CD14-positive monocyte (primary cell): ENCODE measurements at places on chromosomes 16 and 17.

GRCh38 chr16:19844945-19845641 lies 39.6 kb downstream of the GPRC5B start:
- DNase-seq = no peak

GRCh38 chr16:35177851-35178250 lies 1718.4 kb downstream of the TP53TG3F start:
- DNase-seq = no peak

DNA sequence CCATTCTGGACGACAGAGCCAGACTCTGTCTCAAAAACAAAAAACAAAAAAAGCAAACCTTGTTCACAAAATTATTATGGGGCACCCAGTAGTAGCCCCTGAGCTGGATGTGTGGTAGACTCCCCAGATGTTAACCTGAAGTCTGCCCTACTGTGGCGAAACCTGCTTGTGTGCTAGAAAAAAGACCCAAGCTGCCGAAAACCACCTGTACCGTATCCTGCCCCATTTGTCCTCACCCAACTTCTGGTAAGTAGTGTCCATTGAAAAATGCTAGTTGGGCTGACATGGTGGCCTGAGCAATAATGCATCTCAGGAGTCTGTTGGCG lies 9.1 kb downstream of the RMI2 start:
- DNase-seq = no peak

DNA sequence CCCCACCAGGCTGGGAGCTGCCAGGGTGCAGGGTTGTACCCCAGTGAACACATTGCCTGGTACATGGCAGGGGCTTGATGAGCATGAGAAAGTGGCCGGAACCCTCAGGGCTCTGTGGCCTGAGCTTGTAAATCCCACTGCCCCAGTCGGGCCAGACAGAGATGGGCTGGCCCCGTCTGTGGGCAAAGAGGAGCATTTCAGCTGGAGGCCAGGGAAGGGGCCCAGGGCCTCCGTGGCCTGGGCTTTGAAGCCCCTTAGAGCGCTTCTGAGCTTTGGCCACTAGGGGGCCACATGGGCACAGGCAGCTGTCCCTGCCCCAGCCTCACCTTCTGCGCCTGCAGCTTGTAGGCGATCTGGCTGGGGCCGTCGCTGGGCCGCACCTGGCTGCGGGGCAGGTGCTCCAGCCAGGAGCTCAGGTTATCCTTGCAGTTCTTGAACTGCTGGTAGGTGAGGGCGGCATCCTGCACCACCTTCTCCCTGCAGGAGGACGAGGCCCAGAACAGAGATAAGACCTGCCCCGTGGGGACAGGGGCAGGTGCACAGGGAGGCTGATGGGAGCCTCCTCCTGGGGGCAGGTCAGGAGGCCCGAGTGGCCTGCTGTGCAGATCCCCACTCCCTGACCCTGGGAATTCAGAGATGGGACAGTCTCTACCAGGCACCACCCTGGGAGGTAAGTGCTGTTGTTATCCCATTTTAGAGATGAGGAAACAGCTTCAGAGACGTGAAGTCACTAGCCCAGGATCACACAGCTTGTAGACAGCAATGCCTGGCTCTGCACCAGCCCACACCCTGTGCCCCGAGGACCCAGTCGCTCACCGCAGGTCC lies 12.8 kb downstream of the EVPL start:
- peak; percentile 69 for DNase-seq

DNA sequence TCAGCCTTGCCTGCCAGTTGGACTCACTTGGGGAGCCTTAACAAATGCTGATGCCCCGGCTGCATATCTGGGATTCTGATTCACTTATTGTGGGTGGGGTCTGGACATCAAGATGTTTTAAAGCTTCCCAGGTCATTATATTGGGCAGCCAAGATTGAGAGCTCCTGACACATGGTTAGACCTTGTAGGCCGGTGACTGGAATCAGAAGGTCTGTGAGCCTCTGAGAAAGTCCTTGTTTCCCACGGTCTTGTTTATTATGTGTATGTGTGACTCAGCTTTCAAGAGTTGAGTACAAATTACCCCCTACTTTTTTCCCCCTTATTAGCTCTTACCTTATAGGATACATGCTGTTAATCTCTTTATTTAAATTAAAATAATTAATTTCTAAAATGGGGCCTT lies 103.5 kb downstream of the ABCC1 start:
- no peak for DNase-seq

DNA sequence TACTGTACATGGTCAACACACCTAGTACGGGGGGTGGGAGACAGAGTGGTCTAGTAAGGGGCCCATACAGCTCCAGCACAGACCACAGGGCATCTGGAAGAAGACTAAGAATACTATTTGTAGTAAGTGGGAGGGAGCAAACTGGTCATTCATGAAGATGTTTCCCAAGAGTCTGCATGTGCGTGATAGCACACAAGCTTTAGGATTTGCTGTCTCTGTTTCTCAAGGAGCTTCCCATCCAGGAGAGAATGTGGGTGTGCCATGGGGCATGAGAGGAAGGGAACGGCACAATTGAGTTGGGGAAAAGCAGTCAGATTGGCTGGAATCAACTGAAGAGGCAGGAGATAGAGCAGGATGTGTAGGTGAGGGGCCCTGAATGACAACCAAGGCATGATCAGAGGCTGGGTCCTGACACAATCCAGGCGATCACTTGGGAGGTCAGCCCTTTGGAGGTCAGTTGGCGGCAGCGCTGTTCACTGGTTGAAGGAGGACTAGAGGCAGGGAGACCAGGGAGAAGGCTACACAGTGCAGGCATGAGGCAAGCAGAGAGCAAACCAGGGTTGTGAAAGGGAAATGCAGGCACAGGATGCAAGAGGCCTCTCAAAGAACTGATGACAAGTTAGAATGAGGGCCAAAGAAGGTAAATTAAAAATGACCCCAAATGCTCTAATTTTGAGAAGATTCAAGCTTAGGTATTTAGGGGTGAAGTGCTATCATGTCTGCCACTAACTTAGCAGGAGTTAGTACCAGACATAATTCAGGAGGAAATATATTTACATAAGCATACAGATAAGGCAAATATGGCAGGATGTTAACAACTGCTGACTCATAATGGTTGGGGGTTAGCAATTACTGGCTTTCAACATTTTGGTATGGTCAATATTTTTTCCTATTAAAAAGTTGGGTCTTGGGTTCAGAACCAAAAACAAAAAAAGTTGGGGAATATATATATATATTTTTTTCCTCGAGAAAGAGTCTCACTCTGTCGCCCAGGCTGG lies 10.3 kb downstream of the UBE2O start:
- no peak for DNase-seq

DNA sequence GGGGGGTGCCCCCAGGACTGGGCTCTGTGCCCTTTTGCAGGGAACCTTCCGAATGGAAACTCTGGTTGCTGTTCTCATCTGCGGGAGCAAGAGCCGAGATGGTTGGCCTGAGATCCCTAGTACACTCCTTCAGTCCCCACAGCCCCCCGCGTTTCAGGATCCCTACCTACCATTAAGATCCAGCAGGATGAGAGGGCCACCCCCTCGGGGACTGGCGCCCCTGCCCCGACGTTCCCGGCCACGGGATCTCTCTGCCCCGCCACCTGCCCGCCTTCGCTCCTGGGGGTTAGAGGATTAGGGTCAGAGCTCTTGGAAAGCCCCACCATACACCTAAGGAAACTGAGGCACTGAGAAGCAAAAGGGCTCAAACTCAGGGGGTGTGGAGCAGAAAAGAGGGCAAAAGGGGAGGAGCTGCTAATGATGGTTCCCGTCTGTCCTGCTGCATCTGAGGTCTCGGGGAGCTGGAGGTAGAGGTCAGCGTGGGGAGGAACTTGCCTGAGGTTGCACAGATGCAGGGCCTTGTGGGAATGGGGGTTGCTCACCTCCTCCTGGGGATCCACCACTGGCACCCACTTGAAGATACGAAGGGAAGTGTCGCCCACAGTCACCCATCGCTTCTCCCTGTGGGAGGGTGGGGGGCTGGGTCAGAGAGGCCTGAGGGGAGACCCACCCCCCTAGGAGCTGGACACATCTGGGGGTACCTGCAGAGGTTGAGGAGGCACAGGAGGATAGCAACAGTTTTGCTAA lies 1.0 kb downstream of the BCL7C start:
- no peak for DNase-seq

DNA sequence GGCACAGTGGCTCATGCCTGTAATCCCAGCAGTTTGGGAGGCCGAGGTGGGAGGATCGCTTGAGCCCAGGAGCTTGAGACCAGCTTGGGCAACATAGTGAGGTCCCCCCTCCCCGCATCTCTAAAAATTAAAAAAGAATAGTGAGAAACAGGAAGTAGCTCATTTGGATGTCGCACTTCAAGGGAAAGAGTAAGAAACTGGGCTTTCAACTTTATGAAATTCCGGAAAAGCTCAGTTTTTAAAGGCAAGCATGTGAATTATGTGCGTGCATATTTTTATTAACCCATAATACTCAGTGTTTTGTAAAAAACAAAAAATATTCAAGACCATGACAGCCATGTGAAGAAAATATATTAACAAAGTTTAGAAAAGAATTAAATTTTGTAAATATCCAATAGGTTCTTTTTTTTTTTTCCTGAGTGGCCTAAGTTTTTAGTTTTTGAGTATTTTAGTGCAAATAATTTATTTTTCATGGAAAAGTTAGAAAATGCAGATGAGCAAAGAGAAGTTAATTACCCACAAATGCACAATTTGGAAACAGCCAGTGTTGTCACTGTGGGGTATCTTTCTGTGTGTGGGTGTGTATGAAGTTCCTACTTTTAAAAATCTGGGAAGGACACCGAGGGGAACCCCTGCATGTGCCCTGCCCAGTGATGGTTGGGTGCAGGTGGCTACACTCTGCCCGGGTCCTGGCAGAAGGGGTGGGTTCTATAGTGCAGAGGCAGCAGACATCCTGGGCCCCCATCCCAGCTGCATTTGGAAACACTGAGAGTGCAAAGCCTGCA lies 40.0 kb downstream of the CIBAR2 start:
- no peak for DNase-seq

- DNase-seq = peak; percentile 28
Measured at GRCh38 chr17:40646791-40647623, 611 bp downstream of the SMARCE1 start.

- DNase-seq = no peak
Measured at GRCh38 chr16:1745900-1746692, 25.2 kb downstream of the NME3 start.

GRCh38 chr17:6843241-6843880 lies 11.8 kb upstream of the TEKT1 start:
- DNase-seq = peak; percentile 39
